ENCODE measurements at places on chromosomes 2 and 18.

GRCh38 chr2:147989809-147990403 is 30.6 kb downstream of the ORC4 start:
- peak; percentile 48 for DNase-seq

DNA sequence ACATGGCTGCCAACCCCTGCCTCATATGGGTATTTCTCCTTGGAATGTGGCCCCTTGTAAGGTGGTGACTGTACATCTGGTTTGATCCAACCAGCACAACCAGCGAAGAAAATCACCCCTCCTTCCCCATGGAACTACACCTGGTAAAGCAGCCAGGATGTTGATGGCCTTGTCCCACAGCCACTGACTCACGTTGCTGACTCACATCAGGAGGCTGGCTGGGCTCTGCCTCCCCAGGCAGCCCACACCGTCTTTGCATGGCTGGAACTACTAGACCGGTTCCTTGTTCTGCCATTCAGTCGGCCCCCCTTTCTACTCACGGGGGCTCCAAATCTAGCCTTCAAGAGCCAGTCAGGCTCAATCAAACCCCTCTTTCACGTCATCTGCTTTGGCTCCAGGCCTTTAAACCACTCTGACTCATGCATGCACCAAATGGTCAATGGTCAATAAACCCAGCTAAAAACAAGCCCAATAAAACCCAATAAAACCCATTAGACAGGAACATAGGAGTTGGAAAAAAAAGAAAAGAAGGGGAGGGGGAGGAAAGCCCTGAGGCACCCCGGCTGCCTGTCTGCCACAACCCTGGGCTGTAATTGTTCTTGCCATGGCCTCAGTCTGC is 114.8 kb downstream of the PLB1 start:
- peak; percentile 99 for DNase-seq

GRCh38 chr18:1104181-1104881 is 199.7 kb downstream of the ADCYAP1 start:
- DNase-seq: peak; percentile 43

GRCh38 chr2:69082430-69082997 is 69.5 kb downstream of the ANTXR1 start:
- peak; percentile 53 for DNase-seq

DNA sequence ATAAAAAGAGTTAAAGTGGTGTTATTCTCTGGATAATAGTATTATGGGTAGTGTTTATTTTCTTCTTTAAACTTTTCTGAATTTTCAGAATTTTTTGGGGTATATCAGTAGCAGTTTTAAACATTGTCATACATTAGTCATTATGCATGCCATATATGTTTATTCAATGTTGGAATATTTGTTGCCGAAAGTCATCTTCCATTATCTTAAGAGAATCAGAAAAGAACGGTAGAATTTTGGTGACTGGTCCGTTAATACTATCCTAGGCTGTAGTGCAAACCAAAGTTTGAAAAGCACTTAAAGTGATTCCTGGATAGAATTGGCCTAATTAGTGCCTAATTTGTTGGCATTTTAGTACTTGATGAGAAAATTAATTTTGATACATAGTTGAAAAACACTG is 244.1 kb downstream of the PHLPP1 start:
- DNase-seq: no peak
